Cardiac ventricle fibroblast (primary cell): ENCODE measurements at places on chromosomes 7 and 10. TPM values are rescaled to one million over a fixed set of nuclear protein-coding genes. Genes with fewer than 3 reads are reported as not detected.

GIMAP4 gene
- 0.54 and 0.56 TPM in 2 replicates for total RNA-seq

ZNF92 gene
- total RNA-seq: 3.5 and 5.6 TPM in 2 replicates

CREM gene
- 14.2 and 21.9 TPM in 2 replicates for total RNA-seq

ADIRF gene
- total RNA-seq: 13.2 and 14.4 TPM in 2 replicates

LFNG gene
- 2.7 and 3.0 TPM in 2 replicates for total RNA-seq

SLIT1 gene
- total RNA-seq: not detected in 2 replicates

C7orf57 gene
- not detected in 2 replicates for total RNA-seq

FGF8 gene
- total RNA-seq: not detected in 2 replicates
